Nephron progenitor cell (in vitro differentiated cells): ENCODE measurements at places on chromosomes 5 and 9.

DNA sequence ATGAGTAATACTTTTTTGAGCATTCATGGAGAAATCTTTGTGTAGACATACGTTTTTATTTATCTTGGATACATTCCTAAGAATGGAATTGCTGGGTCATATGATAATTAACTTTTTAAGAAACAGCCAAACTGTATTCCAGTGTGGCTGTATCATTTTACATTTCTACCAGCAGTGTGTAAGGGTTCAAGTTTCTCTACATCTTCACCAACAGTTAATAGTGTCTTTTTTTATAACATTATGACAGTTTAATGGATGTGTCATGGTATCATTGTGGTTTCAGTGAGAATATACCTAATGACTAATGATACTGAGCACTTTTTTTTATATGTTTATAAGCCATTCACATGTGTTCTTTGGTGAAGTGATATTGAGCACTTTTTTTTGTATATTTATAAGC lies 52.4 kb downstream of the NIPBL start:
- DNase-seq, result no peak

- no peak for DNase-seq
Measured at GRCh38 chr5:81105261-81105877, 127.8 kb upstream of the CKMT2 start.

DNA sequence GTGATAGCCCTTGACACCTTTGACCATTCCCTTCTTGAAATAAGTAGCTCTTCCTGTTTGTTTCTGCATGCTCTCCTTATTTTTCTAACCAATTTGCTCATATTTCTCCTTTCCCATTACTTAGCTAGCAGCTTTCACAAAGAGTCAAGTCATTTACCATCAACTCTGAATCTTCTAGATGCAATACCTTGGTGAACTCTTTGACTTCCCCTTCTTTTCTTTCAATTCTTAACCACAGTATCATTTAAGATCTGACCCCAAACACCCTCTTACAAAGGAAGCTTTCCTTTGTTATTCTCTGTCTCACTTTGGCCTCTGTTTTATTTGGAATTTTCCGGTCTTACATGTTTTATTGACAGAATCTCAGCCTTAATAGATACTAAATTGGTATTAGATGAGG lies 14.0 kb downstream of the NFX1 start:
- no peak for DNase-seq

DNA sequence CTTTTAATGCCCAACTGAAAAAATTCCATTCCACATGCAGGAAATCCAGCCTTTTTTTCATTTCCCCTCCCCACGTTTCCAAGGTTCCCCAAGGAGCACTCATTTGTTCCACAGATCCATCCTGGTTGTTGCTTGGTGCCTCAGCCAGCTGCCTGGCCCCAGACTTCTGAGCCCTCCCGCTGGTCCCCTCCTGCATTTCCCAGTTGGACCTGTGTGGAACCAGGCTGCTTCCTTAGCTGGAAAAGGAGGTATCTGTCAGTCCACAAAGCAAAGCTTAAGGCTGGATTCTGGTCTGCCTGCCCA lies 44.8 kb downstream of the ANGPTL2 start:
- DNase-seq, result no peak

DNA sequence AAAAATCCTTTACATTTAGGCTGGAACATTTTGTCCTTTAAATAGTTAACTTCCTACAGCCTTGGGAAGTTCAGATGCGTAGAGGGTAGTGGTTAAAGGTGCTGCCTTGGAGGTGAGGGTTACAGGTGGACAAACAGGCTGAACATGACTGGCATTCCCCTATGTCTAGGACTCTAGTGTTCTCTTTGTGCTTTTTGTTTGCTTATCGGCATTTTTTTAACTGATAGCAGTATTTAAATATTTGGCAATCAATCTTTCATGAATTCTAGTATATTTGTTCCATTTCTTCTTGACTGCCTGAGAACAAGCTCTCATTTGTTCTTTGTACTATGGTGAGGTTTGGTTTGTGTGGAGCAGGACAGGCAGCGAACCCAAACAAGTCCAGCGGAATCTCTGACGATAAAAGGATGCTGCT lies 307.6 kb downstream of the CTNND2 start:
- DNase-seq, result no peak

DNA sequence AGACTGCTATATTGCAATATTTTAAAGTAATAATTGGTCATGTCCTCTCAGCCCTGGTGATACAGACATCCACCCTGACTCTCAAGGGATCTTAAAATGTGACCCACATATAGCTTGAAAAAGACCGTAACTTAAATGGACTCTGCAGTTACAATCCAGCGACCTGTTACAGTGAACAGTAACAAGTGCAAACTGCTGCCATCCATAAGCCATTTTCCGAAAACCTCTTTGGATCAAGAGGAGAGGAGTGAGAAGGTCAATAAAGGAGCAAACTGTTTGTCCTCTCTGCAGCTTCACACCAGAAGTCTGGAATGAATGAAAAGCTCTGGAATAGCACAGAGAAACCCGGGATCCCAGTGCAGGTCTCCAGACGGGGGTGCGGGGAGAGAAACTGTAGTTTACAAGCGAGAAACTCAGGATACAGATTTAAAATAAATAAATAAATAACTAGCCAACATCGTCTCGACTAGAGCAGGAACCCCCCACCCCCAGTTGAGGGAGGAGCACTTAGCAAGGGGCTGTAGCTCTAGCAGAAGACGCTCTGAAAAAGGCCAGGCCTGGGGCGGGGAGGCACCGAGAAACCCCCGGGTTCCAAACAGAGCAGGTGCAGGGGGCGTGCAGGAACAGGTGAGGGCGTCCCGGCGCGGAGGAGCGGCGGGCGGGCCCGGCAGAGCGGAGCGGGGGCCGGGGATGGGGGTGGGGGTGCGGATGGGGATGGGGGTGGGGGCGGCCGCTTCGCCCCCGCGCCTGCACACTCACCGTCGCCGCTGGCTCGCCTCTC lies 572 bp downstream of the ZDHHC21 start:
- DNase-seq, result no peak

- no peak for DNase-seq
Measured at GRCh38 chr5:134003064-134003816, 1.5 kb downstream of the VDAC1 start.
